T47D (cell line): ENCODE measurements at places on chromosomes 1 and 21.

DNA sequence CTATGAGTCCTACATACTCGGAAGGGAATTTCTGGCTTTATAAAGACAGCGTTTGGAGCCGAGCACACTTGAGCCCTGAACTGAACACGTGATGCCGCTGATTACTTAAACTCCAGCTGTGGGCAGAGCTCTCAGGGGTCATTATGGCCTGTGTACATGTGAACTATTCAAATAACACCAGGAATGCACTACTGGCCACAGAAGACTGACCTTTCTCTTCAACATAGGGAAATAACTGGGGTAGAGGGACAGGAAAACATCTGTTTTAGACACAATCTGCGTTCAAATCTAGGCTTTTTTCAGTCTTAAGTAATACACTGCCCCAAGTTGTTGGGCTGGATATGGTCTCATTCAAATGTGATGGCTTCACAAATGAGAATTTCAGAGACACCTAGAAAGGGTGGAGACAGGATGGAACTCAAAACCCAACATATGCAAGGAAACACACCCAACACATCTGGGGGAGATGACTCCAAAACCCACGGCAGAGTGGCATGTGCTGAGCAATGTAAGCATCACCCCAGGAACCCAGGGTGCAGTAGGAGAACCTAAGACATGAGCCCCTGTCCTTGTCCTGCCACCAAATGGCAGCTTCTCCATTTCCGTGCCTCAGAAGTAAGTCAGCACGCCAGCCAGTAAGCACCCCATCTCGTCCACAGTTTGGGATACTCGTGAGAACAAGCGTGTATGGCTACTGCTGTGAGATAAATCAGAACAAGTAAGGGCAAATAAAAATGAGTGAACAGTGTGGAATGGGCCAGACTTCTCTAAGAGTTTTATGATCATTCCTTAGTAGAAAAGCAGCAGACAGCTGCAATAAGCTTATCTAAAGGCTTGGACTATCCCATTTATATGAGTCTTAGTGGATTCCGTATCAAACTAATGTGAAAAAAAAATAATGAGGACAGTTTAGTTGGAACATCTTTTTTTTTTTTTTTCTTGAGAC lies 24.9 kb downstream of the NID1 start:
- no peak for DNase-seq

GRCh38 chr1:30272277-30273020 lies 450.9 kb downstream of the MATN1 start:
- no peak for DNase-seq

GRCh38 chr1:10979483-10979920 lies 33.0 kb upstream of the TARDBP start:
- DNase-seq, result no peak

- no peak for DNase-seq
Observed at GRCh38 chr1:61056196-61056572, 26.2 kb upstream of the NFIA start.

- no peak for DNase-seq
Observed at GRCh38 chr21:36446301-36446700, 33.6 kb downstream of the CLDN14 start.

GRCh38 chr1:67339623-67340343 lies 32.1 kb downstream of the IL12RB2 start:
- DNase-seq, result no peak

- DNase-seq, result no peak
Observed at GRCh38 chr1:117612517-117613248, 6.8 kb downstream of the TENT5C start.

DNA sequence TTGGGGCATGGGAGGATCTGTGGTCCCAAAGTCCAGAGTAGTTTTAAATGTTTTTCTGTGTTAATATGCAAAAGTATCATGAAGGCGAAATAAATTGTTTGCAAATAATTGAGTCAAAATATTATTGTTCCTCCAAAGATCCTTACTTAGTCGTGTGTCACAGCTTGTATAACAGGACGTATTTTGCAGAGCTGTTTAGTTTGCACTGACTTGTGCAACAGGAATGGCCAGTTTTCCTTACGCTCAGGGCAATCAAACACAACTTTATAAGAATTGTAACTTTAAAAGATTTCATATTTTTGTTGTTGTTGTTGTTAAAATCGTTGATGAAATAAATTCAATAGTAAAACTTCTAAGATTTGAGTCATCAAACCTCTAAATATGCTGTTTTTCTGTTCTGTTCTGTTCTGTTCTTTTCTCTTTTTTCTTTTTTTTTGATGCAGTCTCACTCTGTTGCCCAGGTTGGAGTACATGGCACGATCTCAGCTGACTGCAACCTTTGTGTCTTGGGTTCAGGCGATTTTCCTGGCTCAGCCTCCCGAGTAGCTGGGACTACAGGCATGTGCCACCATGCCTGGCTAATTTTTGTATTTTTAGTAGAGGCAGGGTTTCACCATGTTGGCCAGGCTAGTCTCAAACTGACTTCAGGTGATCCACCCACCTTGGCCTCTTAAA lies 60.6 kb downstream of the UCK2 start:
- peak; percentile 45 for DNase-seq

- no peak for DNase-seq
Observed at GRCh38 chr1:198462365-198463019, 78.0 kb downstream of the ATP6V1G3 start.

- DNase-seq, result no peak
Observed at GRCh38 chr21:30206551-30207251, 9.2 kb downstream of the CLDN8 start.

- no peak for DNase-seq
Observed at GRCh38 chr21:35606578-35606977, 453.7 kb downstream of the SETD4 start.

- DNase-seq, result no peak
Observed at GRCh38 chr1:240415532-240415931, 196.4 kb downstream of the GREM2 start.

DNA sequence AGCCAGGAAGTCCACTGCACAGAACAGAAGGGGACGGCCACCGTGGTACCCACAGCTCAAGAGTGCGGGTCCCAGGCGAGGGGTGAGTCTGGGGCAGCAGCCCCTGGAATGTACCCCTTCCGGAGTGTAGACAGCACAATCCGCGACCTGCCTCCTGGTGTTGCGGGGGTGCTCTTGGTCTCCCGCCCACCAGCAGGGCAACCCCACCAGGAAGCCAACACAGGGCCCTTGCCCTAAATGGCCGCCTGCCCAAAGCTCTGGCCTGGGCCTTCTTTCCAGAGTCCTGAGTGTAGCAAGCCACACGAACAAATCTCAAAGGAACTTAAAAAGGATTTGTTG lies 1.1 kb upstream of the SLC19A1 start:
- no peak for DNase-seq

DNA sequence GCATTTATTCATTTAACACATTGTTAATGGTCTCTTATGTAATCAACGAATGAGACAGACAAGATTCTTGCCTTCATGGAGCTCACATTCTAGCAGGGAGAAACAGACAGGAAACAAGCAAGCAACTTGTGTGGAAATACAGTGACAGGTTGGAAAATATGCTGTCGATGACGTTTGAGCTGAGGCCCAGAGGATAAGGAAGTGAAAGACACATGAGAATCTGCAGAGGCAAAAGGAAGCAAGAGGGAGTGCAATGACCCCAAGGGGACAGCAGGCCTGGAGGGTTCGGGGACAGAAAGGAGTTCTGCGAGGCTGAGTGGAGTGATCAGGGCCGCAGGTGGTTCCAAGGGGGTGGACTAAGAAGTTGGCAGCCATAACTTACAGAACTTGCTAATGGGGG lies 60.6 kb upstream of the AKT3 start:
- no peak for DNase-seq

- DNase-seq, result no peak
Observed at GRCh38 chr1:116379057-116379630, 6.1 kb downstream of the ATP1A1 start.

GRCh38 chr1:230394134-230394533 lies 32.0 kb downstream of the PGBD5 start:
- DNase-seq, result no peak

DNA sequence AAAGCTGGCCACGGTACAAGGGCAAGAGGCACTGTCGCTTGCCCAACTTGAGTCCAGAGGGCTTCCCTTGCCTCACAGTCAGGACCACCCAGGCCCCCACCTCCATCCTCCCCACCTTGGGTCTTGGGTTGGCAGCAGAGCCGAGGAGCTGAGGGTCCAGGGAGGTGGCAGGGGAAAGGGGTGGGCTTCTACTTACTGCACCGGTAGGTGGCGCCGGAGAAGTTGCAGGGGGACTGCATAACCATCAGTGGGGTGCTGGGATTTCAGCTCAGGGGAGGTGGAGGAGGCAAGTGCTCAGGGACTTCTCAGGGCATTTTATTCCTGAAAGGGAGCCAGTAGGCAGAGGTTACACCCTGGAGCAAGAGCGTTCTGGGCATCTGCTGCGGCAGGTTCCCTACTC lies 44.0 kb downstream of the TRIM62 start:
- no peak for DNase-seq

DNA sequence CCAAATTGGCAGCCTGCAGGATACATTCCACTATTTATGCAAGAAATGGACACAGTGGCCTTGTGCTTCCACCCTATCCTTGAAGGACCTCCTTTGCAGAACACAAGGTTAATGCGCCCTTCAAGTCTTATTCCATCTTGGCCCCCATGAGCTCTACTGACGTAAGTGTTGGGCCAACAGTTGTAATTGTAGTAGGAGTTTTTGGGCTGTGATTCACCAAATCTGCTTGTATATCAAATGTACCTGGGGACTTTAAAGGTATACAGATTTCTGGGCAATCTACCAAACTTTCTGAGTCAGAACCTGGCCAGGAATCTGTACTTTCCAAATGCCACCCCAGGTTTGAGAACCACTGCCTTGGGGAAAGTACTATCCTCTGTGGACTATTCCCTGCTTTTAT lies 100.9 kb upstream of the MARK1 start:
- DNase-seq, result no peak

- DNase-seq, result no peak
Observed at GRCh38 chr1:171576144-171576543, 45.9 kb upstream of the MYOCOS start.

DNA sequence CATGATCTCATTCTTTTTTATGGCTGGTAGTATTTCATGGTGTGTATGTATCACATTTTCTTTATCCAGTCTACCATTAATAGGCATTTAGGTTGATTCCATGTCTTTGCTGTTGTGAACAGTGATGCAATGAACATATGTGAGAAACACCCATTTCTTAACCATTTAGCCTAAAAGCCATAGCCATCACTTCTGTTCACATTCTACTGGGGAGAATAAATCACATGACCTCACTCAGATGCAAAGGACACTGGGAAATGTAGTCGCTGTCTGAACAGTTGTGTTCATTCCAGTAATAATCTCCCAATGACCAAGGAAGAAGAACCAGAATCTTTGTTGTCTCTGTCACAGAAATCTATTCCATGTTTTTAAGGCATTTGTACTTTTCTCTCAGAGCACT lies 15.1 kb upstream of the PLA2G2E start:
- no peak for DNase-seq

DNA sequence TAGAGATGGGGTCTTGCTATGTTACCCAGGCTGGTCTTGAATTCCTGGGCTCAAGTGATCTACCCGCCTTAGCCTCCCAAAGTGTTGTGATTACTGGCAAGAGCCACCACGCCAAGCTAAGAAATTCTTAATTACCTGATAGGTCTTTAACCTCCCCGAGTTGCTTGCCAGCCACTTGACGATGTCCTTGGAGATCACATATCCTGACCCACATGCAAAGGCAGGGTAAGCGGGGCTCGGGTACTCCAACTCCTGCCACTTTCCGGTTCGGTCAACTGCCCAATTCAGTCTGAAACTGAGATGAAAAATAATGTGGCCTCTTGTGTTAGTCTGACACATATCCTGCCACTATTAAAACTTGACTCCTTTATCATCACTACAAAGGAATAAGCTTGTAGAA lies 50.2 kb downstream of the B3GALNT2 start:
- no peak for DNase-seq

GRCh38 chr1:203251466-203251865 lies 22.0 kb upstream of the CHIT1 start:
- no peak for DNase-seq

DNA sequence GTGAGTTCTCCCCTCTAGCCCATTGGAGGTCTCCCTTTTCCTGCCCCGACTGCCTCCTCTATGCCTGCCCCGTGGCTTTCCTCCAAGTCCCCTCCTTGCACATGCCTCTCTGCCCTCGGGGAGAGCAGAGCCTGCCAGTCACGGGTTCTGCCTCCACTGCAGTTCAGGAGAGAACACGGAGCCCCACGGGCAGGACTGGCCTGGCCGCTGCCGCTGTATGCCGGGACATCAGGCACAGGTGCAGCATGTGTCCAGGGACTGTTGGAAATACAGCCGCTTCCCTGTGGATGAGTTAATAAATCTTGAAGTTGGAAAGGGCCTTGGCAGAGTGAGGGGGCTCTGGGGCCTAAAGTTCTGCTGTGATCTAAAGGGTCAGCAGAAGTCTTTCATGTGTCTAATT lies 676.6 kb downstream of the MATN1 start:
- no peak for DNase-seq

GRCh38 chr1:20426923-20427322 lies 59.1 kb downstream of the CAMK2N1 start:
- DNase-seq, result no peak

GRCh38 chr1:27527223-27527889 lies 37.4 kb upstream of the WASF2 start:
- DNase-seq, result peak; percentile 64

GRCh38 chr1:41846625-41847405 lies 71.9 kb downstream of the HIVEP3 start:
- no peak for DNase-seq

GRCh38 chr1:230682882-230683610 lies 30.9 kb downstream of the AGT start:
- no peak for DNase-seq

GRCh38 chr21:40967771-40968170 lies 120.8 kb upstream of the DSCAM start:
- no peak for DNase-seq

GRCh38 chr1:183877053-183877720 lies 72.3 kb downstream of the RGL1 start:
- DNase-seq, result no peak

DNA sequence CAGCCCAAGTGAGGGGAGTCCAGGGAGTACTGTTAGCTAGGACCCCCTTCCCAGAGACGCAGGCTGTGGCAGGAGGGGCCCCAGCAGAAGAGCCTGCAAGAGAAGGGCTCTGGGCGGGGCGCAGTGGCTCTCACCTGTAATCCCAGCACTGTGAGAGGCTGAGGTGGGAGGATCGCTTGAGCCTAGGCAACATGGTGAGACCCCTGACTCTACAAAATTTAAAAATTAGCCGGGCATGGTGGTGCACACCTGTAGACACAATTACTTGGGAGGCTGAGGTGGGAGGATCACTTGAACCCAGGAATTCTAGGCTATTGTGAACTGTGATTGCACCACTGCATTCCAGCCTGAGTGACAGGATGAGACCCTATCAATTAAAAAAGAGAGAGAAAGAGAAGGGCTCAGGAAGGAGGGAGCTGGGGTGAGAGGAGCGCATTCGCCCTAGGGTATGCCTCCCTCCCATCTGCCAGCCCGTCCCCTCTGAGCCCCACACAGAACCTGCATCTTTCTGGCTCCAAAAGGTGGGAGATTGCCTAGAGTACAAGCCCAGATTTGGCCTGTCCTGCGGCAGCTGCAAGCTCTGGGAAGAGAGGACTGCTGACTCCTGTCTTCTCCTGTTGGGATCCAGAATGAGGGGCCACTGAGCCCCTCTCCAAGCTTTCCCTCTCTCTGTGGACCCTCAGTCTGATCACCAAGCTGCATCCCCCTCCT lies 3.6 kb downstream of the KCNQ4 start:
- no peak for DNase-seq
